Stimulated activated CD4-positive, alpha-beta T cell treated with anti-CD3 and anti-CD28 coated beads, Interleukin-12 subunit alpha, Interleukin-12 subunit beta, amount 100 ng/mL, for 4 hours (primary cell): ENCODE measurements at places on chromosomes 2 and 18.

DNA sequence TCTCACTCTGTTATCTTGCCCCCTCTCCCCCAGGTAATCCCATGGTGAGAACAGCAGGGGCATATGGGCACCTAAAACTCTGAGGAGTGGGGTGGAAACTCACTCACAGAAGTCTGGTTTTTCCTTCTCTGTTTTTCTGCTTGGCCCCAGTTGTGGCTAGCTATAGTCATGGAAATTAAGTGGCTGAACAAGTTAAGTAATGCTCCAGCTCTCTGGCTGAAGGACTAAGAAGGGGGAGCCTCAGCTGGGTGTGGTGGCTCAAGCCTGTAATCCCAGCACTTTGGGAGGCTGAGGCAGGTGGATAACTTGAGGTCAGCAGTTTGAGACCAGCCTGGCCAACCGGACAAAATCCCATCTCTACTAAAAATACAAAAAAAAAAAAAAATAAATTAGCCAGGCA is 261.0 kb downstream of the TPGS2 start:
- DNase-seq: no peak

GRCh38 chr2:162114271-162114670 is 37.8 kb downstream of the GCG start:
- DNase-seq: no peak

DNA sequence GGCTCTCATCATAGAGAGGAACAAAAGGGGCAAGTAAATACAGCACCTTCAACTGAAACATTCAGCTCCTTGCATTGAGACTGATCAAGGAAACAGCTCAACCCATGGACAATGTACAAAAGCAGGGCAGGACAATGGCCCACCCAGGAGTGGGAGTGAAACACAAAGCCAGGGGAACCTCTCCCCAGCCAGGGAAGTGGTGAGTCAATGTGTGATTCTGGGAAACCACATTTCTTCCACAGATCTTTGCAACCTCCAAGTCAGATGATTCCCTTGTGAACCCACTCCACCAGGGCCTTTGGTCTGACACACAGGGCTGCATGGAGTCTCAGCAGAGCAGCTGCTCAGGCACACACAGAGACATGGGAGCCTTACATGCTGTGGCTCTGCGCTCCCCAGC is 294.5 kb downstream of the NR4A2 start:
- DNase-seq: no peak

- no peak for DNase-seq
These were observed 50.6 kb upstream of the DCC start for GRCh38 chr18:52289392-52289791.
